CD4-positive, CD25-positive, alpha-beta regulatory T cell (primary cell): ENCODE measurements at places on chromosomes 6 and 20.

DNA sequence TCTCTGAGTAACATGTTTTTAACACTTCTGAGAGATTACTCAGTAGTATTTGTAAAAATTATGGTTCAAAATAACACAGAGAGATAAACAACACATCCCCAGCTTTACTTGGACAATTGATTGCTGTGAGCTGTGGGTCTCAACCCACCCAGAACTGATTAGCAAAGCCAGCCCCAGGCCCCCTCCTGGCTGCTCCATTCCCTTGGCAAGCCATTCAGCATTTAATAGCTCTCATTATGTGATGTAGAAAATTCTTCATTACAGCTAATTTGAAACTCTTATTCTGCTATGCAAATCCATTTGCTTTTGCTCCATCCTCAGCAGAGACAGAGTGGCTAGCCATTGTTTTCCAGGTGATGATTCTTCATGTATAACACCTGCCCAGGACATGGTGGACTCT, 16.6 kb upstream of the SIRT5 start:
- no peak for DNase-seq

DNA sequence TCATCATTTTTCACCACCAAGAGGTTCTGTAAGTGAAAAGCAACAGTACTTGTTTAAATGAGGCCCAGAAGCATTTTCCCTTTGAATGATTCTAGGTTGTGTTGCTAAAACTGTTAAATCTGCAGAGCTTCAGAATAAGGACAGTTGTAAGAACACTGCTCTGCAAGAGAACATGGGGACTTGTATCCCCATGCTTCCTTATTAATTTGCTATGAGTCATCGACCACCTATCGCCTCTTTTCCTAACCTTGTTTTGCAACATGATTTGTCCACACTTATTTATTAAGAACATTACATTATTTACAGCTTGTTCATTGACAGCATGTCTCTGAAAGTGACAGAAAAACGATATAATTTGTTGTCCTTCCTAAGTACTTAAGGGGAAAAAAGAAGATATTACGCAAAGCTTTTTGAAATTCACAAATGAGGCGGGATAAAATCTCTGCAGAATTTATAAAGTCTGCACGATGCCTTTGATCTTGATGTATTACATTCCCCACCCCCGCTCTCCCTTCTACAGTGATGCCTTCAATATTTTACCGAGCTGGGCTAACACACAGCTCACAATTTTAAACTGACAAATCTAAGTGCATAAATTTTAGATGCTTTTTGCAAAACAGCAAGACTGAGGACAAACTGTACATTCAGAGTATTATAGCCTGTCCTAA, 220.0 kb upstream of the SPTLC3 start:
- no peak for DNase-seq

GRCh38 chr6:36616893-36617521, 22.8 kb downstream of the SRSF3 start:
- no peak for DNase-seq

GRCh38 chr20:44837946-44838345, 27.6 kb upstream of the RIMS4 start:
- no peak for DNase-seq

- DNase-seq: no peak
Observed at GRCh38 chr6:113466526-113466925, 390.6 kb upstream of the MARCKS start.

GRCh38 chr6:41712651-41713103, 22.7 kb downstream of the TFEB start:
- DNase-seq: no peak

GRCh38 chr6:54920628-54921027, 74.1 kb downstream of the FAM83B start:
- no peak for DNase-seq

GRCh38 chr20:23223908-23224580, 126.5 kb upstream of the NXT1 start:
- DNase-seq: no peak

GRCh38 chr6:32615885-32616532, 21.2 kb upstream of the HLA-DQA1 start:
- DNase-seq: no peak

GRCh38 chr6:21845018-21845417, 251.5 kb downstream of the SOX4 start:
- DNase-seq: no peak

DNA sequence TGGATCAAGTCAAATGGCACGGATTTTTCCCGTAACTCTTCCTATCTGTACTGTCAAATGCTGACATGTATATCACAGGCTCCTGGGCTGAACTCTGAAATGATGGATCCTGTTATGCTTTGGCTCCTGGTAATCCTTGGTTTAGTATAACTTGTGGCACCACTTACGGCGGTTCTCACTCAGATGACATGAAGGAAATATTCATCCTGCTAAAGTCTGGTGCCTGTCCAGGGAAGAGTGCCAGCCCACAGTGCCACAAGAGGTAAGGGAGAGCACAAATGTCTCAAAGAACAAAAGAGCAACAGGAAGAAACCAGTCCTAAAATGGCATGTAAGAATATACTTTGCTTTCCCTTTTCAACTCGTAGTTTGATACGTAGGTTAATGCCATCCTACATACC, 93.1 kb upstream of the TAB2 start:
- no peak for DNase-seq

DNA sequence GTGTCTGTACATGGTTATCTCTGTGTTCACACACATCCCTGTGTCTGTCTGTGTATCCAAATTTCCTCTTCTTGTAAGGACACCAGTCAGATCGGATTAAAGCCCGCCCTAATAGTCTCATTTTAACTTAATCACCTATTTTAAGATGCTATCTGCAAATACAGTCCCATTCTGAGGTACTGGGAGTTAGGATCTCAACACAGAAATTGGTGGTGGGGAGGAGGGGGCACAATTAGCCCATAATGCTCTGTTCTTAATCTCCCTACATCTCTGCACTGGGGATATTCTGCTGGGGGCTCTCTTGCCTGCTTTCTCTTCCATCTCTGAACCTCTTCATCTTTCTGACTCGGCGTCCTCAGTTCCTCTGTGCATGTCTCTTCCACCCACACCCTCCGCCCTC, 320.7 kb downstream of the CDC5L start:
- DNase-seq: no peak

DNA sequence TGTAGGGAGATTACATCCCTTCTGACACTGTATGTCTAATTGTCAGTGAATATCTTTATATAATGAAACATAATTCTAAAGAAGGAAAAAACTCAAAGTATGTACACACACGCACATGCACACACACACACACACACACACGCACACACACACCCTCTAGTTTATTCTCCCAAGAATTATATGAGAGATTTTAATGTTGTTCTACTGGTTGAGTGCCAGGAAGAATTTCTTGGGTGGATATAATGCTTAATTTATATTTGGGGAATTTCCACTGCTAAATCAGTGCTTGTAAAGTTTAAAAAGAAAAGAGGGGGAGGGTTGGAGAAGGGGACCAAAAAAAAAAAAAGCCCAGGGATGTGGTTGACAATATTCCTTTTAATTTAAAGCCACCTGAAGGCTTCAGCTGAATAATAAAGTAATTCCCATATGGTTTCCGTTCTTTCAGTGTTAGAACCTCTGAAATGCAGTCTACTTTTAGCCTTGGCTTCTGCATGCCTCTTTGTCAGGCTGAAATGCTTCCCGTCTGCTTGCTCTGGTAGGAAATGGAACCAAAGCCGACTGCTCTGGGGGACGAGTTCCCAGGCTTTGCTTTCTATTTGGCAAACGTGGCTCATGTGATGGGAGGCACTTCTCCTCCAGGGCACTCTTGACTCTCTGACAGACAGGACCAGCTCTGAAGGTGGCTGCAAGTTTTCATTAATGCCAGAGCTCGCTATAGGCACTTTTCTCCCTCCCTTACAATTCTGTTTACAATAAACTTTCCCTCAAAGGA, 225.4 kb downstream of the PRL start:
- no peak for DNase-seq

- DNase-seq: no peak
Observed at GRCh38 chr20:53767206-53767930, 173.7 kb upstream of the ZNF217 start.

GRCh38 chr6:116096979-116097816, 3.5 kb upstream of the NT5DC1 start:
- DNase-seq: peak; percentile 20

DNA sequence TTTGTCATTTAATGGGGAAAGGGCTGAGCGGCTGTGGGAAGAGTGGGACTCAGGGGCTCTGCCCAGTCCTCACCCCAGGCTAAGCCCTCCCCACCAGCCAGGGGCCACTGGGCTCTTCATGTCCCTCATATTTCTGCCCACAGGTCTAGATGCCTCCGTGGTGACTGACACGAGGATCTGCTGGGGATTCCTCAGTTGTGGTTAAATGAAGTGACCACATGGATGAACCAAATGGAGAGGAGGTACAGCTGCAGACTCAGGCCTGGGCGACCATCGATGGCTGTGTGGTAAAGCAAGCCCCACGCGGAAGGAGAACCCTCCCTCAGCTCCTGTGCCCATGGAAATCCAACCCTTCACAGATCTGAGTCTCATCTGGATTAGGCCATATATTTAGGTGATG, 29.4 kb downstream of the RAET1L start:
- DNase-seq: no peak

- no peak for DNase-seq
Observed at GRCh38 chr6:166612471-166612881, 14.6 kb downstream of the RPS6KA2 start.

- DNase-seq: no peak
Observed at GRCh38 chr6:7144872-7145584, 37.3 kb downstream of the RREB1 start.

DNA sequence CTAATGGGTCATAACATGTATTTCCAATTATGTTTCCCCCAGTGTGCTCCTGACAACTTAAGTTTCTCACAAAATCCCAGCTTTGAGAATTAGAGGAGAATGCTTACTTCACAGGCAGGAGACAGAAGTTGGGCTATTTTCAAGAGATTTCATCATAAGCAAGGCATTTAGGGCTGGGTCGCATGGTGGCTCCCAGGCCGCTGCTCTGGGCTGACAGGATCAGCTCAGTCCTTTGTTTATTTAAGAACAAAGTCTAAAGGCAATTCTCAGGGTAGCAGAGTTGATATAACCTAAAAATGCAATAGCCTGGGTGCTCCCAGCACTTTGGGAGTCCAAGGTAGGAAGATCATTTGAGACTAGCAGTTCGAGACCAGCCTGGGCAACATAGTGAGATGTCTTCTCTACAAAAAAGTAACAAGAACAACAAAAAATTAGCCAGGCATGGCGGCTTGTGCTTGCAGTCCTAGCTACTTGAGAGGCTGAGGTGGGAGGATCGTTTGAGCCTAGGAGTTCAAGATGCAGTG, 10.9 kb downstream of the FOXQ1 start:
- DNase-seq: no peak

- peak; percentile 78 for DNase-seq
Observed at GRCh38 chr20:9978397-9979004, 56.3 kb upstream of the ANKEF1 start.

DNA sequence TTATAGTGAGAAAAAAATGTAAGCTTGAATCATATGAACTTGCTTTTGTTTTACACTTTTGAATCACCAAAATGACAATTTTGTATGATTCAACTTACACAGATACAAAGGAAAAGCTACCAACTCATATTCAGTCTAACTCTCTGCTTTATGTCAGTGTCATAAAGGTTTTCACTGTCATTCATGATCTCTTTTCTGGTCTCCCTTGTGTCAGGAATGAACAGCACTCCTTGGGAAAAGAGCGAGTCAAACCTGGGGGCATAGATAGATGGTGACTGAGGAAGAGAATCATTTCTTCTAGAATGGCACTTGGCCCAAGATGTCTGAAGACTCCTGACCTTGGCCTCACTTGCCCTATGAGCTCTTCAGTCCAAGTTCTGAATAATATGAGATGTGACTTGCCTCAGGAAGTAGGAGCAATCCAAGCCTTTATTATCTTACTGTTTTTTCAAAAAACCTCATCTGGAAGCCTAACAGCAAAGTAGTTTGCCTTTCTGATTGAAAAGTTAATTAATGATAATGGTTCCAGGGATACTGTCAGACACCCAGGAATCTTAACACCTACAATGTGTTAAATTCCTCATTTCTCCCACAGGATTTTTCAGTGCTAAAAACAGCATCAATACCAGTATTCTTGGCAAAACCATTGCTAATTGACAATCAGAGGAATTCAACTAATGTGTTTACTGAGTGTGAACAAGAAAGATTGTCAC, 270.0 kb upstream of the HSF2 start:
- DNase-seq: no peak

DNA sequence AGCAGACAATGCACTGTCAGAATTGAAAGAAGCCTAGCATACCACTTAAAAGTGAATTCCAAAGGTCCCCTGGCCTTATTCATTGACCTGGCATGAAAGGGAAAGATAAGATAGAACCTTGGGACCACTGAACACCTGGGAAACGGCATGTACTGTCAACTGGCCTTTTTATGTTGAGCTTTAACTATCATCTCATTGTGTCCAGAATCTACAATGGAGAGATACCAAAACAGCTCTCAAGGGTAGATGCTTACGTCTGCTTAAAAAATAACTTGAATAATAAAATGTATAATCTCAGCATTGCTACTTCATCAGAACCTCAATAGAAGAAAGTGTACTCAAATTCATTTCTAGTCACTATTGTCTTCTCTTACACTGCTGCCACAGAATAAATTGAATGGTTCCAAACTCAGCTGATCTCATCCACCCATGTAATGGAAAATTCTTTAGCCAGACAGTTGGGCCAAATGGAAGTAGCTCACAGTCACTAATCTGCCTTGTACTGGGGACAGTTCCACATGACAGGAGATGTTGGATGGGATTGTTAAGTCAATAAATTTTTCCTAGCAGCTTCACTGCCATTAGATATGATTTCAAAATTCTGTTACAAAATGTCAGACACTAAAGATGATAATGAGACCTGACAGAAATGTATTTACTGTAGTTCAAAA, 93.8 kb downstream of the MLIP start:
- no peak for DNase-seq

DNA sequence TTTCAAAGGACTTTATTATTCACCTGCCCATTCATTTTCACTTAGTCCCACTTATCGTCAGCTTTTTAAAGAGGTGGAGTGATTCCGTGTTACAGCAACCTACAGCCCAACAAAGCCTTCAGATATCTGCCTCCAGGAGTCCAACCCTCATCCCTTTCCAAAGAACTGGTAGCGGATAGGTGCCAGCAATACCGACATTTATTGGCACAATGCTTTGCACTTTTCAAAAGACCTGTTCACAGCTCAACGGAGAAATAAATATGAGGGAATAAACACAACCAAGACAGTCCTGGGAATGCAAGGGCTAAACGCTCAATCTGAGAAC, 819 bp upstream of the MTRF1L start:
- no peak for DNase-seq

DNA sequence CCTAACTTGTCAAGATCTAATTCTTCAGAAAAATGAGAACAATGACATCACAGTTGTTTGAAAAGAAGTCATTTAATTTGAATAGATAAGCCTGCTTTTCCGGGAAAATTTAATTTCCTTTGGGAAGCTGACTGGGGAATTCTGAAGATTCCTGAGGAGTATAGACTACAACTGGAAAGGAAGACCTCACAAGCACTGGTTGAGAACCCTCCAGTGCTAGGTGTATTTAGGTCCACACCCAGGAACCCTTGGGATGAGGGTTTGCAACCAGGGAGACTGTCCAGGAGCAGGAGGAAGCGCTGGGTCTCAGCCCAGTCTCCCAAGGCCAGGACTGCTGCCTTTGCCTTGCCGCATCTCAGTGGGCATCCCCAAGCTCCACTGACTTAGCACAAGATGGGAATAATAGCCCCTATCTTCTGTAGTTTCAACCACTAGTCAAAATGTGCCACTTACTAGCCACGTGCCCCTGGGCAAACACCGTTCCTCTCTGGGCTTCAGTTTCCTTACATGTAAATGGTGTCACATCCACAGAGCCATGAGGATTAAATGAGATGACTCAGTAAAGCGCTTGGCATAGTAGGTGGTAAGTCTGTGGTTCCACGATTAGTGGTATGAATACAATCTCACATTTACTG, 6.9 kb upstream of the CD93 start:
- no peak for DNase-seq
